ENCODE measurements at places on chromosomes 4 and X.

DNA sequence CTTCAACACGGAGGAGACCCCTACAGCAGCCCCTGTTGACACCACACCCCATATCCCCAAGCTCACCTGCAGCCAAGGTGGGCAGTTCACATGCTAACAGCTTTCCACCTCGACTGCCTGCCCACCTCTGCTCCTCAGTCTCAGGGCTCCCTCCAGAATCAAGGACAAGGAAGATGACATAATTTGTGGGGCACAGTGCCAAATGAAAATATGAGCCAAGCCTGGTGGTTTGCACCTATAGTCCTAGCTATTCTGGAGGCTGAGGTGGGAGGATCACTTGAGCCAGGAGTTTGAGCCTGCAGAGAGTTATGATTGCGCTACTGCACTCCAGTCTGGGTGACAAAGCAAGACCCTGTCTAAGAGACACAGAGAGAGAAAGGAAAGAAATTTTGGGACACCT, 516.3 kb downstream of the BCOR start:
- DNase-seq = no peak

- no peak for DNase-seq
These were observed 67.4 kb downstream of the GLRB start for GRCh38 chr4:157143369-157143768.

DNA sequence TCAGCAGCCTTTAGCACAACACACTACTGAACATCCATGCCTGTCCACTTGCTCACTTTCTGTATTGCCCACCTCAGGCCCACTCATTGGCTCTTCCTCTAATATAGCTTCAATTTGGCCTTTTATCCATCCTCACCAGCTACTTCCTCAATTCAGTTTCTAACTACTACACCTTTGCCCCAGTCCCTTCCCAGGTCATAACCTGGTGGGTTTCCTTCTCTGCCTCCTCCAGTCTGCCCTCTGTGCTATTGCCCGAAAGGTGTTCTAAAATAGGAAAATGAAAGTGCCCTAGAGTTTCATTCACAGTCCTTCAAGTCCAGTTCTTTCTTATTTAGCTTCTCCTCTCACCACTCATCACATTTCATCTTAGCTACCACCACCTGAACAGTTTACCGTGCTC, 23.1 kb downstream of the MOSPD2 start:
- DNase-seq = no peak

- DNase-seq = no peak
These were observed 11.0 kb upstream of the MAMLD1 start for GRCh38 chrX:150352114-150352513.

GRCh38 chr4:1193206-1194009, 21.0 kb upstream of the SPON2 start:
- DNase-seq = no peak

DNA sequence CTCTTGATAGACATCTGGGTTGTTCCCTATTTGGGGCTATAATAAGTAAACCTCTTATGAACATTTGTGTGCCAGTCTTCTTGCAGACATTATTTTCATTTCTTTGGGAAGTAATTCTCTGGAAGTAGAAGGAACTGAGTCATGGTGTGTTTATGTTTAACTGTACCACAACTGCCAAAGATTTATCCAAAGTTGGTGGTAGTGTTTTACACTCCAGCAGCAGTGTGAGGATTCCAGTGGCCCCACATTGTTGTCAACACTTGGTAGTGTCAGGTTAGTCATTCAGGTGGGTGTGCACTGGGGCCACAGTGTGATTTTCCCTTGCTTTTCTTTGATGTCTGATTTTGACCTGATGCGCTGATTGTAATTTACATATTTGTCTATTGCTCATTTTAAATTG, 5.0 kb upstream of the UVSSA start:
- no peak for DNase-seq

All from NCI-H1048 (cell line).